ENCODE measurements at places on chromosomes 6 and 20. TPM values are rescaled to one million over a fixed set of nuclear protein-coding genes. Genes with fewer than 3 reads are reported as not detected.

GRCh38 chr20:56893226-56893917 lies 264.3 kb downstream of the TFAP2C start:
- DNase-seq, result no peak

DNA sequence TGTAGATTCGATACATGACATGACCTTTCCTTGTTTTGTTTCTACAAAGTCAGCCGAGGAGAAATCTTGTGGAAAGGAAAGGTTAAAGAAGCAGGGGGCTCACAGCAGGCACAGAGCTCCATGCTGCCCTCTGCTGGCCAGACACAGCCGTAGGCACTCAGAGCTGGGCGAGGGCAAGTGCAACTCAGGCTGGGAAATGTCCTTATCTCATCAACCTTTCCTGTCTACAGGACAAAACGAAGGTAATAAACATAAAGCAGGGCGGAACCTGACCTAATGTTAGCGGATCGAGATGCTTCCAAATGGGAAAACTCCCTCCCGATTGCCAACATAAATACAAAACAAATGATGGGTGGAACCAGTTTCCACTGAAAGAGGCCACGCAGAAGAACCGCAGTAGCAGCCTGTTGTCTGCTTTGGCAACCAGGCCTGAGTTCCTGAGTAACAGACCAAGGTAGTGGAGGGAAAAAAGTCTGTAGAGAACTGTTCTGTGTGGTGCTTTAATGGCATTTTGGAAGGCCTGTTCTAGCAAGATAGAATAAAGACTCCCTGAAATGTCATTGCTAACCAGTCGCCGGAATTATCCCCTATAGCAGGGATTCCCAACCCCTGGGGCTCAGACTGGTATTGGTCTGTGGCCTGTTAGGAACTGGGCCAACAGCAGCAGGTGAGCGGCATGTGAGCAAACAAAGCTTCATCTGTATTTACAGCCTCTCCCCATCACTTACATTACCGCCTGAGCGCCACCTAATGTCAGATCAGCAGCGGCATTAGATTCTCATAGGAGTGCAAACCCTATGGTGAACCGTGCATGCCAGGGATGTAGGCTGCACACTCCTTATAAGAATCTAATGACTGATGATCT lies 85.2 kb downstream of the MBOAT1 start:
- DNase-seq, result peak; percentile 89

DNA sequence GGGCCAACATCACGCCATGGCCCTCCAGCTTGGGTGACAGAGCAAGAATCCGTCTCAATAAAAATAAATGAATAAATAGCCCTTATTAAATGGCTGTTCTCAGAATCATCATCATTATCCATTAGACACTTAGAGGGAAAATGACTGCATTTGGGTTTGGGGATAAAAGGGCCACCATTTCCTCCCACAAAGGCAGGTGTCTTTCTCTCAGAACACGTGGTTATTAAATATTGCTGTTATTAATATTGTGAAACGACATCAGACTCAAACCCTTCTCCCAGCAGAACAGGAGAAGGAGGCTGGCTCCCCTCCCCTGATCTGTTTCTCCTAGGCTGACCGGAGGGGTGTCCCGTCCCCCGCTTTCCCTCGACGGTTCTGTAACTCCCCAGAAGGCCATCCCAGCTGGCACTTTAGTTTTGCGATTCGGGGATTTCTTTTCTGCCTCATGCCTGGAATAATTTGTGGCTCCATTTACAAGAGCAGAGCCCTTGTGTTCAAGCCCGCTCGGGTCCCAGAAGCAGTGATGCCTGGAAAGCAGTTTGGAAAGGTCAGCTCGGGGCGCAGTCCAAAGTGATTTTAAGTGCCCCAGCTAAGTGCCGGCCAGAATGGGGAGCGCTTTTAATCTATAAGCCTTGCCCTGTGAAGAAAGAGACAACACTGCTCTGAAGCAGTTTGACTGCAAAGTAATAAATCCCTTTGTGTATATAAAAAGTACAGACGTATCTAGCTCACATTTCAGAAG lies 41.9 kb downstream of the EYA2 start:
- no peak for DNase-seq

SMLR1 gene
- not detected for total RNA-seq

C2 gene
- 64.3 TPM for total RNA-seq

DNA sequence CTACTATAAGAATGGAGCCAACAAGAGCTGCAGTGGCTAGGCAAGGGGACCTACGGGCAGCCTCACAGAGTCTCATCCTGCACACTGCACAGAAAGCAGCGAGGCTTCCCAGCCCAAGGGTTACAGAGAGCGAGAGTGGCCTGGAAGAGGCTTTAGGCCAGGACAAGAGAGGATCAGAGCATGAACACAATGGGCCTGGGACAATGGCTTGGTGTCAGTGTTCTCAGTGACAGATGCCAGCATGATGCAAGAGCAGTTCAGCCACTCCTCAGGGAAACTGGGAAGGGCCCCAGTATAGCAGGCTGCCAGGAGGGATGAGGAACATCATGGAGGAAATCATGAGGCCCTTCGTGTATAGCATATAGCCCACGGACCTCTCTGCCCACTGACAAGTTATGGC lies 108.0 kb downstream of the NUS1 start:
- no peak for DNase-seq

DNA sequence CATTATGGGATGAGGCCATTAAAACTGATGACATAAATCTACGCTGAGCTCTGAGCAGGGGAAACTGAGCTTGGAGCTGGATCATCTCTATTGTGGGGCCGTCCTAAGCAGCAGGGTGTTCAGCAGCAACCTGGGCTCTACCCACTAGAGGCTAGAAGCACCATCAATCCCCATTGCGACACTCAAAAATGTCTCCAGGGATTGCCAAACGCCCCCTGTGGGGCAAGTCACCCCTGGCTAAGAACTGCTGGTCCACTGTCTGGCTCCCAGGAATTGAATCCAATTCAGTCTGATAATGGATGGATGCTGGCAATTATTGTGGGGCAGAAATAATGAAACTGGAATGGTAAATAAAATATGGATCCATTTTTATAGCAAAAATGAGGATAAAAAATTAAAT lies 38.2 kb downstream of the PMEPA1 start:
- no peak for DNase-seq

SERPINB1 gene
- total RNA-seq, result 109 TPM

DNA sequence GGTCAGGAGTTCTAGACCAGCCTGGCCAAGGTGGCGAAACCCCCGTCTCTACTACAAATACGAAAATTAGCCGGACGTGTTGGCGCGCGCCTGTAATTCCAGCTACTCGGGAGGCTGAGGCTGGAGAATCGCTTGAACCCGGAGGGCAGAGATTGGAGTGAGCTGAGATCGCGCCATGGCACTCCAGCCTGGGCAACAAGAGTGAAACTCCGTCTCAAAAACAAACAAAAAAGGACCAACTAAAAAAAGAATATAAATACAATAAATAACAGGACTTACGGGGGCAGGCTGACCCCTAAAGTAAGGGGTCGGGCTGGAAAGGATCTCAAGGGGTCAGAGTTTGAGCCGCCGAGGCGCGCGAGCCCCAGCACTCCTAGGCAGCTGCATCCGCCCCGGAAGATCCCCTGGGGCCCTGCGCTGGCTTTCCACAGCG lies 509 bp upstream of the TPD52L2 start:
- DNase-seq, result no peak

All from spleen (tissue), 13 donors.